CD14-positive monocyte (primary cell): ENCODE measurements at places on chromosomes 12 and 14.

- DNase-seq = no peak
Measured at GRCh38 chr12:30358671-30359070, 337.0 kb downstream of the IPO8 start.

- no peak for DNase-seq
Measured at GRCh38 chr14:56005191-56006053, 112.8 kb upstream of the PELI2 start.

DNA sequence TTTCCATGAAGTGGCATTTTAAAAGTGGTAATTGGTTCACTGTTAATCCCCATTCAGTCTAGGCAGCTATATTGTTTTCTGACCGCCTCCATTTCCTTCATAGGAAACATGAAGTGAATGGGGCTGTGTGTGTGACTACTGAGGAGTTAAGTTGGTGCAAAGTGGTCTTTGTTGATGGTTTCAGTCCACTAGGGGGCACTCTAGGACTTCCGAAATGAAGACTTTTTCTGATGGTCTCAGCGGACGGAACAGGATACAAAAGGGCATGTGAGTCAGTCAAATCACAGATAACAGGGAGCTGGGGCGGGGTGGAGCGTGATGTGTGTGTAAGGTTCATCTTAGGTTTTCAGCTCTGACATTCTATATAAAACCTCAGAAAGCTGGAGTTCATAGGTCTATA, 240.1 kb upstream of the OR4E1 start:
- DNase-seq = peak; percentile 41

- DNase-seq = no peak
Measured at GRCh38 chr14:59097681-59098080, 90.8 kb upstream of the DAAM1 start.

DNA sequence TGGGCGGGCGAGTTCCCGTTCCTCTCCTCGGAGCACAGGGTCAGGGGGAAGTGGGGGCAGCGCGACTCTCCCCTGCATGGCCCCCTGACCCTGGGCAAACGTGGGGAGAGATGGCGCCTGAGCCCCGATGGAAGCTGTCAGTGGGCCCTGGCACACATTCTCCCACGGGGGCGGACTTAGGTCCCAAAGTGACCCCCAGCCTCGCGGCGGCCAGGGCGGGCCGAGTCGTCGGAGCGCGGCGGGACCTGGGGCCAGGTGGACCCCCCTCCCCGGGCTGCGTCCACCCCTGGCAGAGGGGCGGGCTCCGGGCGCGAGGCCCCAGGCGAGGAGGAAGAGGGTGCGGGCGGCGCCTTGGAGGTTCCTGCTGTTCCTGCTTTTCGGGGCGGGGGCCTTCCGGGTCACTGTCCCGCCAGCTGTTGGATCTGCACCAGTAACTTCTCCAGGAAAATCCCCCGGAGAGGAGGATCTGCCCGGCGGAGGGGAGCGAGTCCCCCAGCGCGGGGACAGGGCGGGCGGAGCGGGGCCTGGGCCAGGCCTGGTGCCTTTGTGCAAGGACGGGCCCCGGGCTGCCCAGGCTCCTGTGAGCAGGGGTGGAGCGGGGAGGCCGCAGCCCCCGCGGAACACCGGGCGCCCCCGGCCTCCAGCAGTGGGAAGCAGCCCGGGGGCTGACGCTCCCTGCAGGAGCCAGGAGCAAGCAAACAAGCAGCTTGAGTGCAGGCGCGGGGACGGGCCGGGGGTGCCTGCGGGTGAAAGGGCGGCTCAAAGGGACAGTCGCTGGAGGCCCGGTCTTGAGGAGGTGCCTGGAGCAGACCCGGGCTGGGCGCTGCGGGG, 15.3 kb downstream of the TNFAIP2 start:
- DNase-seq = no peak

GRCh38 chr12:89453121-89453978, 71.2 kb downstream of the GALNT4 start:
- DNase-seq = peak; percentile 20

- no peak for DNase-seq
Measured at GRCh38 chr14:50970886-50971781, 26.9 kb upstream of the PYGL start.

DNA sequence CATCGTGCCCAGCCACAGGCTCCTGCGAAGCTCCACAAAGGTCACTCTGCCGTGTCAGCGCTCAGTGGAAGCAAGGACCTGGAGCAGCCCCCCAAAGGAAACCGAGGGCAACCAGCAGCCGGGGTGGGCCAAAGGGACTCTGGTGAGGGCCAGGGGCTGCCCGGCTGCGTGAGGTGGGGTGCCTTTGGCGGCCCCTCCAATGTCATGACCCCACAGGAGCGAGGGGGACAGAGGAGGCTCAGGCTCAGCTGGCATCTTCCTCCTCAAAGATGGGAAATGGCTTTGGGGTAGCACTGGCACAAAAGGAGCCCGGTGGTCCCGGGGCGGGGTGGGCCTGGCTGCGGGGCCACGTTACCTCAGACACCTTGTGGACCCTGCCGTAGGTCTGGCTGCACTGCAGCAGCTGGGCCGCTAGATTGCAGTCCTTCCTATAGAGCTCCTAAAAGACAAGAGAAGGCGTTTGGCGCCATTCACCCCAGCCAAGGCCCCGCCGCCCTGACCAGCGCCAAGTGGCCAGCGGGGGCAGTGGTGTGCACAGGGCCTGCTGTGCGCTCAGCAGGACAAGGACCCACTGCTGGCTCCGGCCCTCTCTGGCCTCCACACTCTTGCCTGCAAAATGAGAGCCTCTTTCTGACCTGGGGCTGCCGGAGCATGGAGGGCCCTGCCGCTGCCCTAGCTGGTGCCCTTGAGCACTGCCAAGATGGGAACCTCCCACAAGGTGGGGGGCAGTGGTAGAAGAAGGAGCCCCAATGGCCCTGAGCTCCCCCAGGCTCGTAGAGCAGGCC, 46.9 kb downstream of the BEGAIN start:
- DNase-seq = no peak

- DNase-seq = no peak
Measured at GRCh38 chr14:99625476-99625875, 19.5 kb upstream of the HHIPL1 start.

GRCh38 chr14:103606963-103607668, 21.9 kb upstream of the KLC1 start:
- peak; percentile 52 for DNase-seq

DNA sequence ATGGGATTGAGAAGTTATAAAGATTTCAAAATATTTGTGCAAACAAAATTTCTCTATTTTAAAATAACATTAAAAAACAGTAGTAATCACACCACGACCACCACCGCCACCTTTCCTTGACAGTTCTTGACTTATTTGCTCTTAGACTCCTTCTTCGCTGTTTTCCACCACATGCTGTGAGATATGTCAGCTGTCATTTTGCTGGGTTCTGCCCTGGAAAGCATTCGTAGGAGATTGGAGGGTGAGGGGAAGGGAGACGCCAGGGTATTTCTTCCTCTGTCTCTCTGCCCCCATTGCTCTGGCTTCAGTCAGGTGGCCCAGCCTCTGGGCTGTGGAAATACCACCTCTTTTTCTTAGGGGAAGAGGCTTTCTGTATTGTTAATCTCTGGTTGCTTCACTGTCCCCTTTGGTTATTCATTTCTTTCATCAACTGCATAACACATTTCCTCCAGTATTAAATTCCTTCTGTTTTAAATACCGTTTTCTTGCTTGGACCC, 186.2 kb downstream of the NEDD1 start:
- no peak for DNase-seq

DNA sequence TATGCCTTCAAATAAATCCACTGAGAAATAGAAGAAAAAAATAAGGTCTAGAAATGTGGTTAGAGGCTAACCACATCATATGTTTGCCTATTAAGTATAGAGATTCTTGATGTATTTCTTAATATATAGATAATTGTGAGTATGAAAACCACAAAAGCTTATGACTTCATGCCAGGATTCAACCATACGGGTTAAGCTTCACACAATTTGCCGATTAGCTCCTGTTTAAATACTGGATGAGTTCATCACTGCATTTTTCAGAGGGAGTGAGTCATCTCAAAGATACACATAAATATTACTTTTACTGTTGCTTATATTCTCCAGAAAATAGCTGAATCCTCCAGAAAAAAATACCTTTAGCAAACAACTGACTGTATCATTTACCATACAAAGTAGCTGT, 79.6 kb downstream of the RPL10L start:
- DNase-seq = no peak

DNA sequence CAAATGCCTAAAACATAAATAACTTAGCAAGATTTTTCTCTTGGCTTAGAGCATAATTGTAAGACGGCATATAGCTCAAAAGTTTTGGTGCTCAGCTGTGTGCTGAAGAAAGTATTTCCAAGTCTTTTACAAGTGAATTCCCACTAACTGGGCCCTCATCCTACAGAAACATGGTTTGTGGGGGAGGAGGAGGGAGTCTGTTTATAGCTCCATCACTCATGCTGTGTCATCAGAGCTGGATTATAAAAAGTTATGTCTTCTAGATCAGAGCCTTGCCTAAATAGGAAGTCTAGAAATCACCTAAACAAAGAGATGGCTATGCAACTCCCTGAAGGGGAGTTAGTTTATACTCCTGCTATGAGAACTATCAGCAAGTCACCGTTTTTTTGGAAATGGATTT, 65.9 kb upstream of the OTOGL start:
- no peak for DNase-seq

- DNase-seq = no peak
Measured at GRCh38 chr12:98983647-98984046, 338.6 kb downstream of the APAF1 start.

DNA sequence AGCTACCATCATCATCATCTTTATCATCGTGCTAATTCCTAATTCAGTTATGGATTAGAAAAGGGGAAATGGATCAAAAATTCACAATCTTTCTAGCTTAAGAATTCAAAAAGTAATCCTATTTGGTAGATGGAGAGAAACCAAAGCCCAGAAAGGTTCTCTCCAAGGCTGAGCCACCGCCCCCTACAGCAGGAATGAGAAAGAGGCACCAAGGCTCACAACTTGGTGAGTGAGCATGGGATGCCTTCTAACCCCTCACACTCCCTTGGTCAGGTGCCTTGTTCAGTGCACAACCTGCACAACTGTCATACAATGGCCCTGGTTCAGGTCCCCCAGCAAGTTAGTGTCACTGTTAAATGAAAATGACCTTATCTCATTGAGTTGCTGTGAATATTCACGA, 171.5 kb downstream of the ANO2 start:
- DNase-seq = no peak

DNA sequence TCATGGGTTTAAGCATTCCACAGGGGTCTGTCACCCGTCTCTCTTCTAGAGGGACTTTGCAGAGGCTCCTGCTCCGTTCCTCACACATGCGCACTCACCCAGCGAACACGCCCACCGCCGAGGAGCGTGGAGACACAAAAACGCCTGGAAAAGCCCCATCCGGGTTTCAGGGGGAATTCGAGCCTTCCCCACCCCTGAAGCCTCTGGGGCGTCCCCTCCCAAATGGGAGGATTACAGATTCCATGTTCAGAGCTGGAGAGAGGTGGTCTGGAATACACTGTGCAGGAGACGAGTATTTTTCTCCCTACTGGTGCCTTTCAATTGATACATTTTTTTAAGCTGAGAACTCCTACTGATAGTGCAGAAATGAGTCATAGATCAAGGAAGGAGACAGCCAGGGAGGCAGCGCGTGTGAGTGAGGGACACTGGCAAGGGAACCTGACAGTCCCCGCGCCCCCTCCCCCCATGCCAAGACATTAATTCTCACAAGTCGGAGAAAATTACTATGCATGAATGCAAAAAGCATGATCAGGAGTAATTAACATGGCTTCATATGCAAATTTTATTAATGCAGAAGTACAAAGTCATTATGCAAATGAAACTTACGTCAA, 36.9 kb downstream of the BCL11B start:
- no peak for DNase-seq
